ENCODE measurements at places on chromosomes 13 and 19. TPM values are rescaled to one million over a fixed set of nuclear protein-coding genes. Genes with fewer than 3 reads are reported as not detected.

- no peak for DNase-seq
Observed at GRCh38 chr13:19068691-19069090, 112.9 kb downstream of the TUBA3C start.

DNA sequence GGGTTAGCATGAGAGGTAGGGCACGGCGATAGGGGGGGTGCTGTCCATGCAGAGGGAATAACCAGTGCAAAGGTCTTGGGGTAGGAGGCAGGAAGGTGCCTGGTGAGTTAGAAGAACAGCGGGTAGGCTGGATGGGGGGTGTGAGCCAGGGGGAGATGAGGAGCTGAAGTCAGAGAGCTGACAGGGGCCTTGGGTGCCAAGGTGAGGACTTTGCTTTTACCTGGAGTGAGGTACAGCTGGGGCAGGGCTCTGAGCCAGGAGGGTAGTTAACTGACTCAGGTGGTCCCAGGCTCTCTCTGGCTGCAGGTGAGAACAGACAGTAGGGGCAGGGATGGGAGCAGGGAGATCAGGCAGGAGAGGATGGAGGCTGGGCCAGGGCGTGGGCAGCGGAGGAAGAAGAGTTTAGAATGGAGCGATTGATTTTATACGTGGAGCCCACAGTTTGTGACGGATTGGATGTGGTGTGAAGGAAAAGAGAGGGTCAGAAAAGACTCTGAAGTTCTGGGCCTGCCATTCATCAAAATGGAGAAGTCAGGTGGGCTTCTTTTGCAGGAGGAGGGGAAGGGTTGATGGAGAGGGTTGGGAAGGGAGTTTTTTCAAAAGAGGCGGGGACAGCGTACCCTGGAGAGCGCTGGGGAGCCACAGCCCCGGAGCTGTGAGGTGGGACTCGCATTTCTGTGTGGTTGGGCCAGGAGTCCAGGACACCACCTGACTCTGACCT lies 1.2 kb upstream of the GRAMD1A start:
- no peak for DNase-seq

GRCh38 chr13:75071796-75072195 lies 410.2 kb downstream of the TBC1D4 start:
- no peak for DNase-seq

DNA sequence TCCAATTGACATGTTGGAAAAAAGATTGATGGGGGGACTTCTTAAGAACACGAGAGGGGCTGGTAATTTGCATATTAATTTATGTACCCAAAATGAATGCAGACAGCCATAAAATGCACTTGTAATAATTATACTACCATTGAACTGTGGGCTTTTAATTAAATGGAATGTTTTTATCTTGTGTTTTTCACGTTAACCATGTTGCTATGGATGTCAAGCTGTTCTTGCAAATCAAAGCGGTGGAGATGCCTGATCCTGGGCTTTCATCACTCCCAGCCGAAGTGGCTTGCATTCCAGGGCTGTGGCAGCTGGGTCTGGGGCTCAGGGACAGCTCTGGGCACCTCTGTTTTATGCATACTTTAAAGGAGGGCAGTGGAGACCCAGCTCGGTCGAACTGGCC lies 179.4 kb upstream of the TMTC4 start:
- no peak for DNase-seq

- DNase-seq, result no peak
Observed at GRCh38 chr19:5219551-5220304, 120.9 kb downstream of the PTPRS start.

Gene GPATCH1
- polyA plus RNA-seq, result 6.0 TPM

Gene TBXA2R
- 0.35 TPM for polyA plus RNA-seq

Gene CYP4F8
- not detected for polyA plus RNA-seq

Gene ENOX1
- polyA plus RNA-seq, result not detected

Gene CCDC70
- polyA plus RNA-seq, result not detected

Measured in CD4-positive, alpha-beta memory T cell (primary cell).